ENCODE measurements at places on chromosomes 7 and 10.

- no peak for DNase-seq
Observed at GRCh38 chr10:28678687-28679457, 1.6 kb downstream of the BAMBI start.

GRCh38 chr10:114526504-114527238 lies 122.4 kb upstream of the AFAP1L2 start:
- peak; percentile 94 for DNase-seq

DNA sequence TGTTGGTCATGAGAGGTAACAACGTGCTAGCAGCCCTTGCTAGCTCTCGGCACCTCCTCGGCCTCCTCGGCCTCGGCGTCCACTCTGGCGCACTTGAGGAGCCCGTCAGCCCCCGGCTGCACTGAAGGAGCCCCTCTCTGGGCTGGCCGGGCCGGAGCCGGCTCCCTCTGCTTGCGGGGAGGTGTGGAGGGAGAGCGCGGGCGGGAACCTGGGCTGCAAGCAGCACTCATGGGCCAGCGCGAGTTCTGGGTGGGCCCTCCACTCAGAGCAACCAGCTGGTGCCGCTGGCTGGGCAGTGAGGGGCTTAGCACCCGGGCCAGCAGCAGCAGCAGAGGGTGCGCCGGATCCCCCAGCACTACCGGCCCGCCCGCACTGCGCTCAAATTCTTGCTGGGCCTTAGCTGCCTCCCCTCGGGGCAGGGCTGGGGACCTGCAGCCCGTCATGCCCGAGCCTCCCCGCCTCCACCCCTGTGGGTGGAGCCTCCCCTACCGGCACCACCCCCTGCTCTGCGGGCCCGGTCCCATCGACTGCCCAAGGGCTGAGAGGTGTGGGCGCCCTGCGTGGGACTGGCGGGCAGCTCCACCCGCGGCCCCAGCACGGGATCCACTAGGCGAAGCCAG lies 96.1 kb downstream of the PAXIP1 start:
- DNase-seq: no peak

GRCh38 chr10:88385601-88386203 lies 197.4 kb downstream of the RNLS start:
- DNase-seq: peak; percentile 75

GRCh38 chr10:105674448-105674847 lies 1033.4 kb downstream of the SORCS3 start:
- DNase-seq: no peak

GRCh38 chr10:114077815-114078219 lies 34.2 kb downstream of the ADRB1 start:
- DNase-seq: no peak

- DNase-seq: no peak
Observed at GRCh38 chr10:69965086-69965485, 87.6 kb upstream of the MACROH2A2 start.

DNA sequence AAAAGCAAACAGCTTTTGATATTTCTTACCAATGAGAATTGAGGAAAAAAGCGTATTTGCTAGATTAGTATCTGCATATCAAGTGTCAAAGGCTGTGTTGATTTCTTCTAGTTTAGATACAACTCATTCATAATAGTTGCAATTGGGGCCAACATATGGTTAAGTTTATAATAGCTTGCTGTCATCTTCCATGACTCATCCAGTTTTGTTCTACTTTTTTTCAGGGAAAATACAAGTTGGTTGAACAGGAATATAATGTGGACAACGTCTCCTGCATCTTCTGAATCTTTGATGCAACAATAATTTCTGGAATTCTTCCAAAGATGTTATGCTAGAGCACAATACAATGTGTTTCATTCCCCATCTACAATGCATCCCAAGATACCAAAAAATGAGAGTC lies 182.0 kb downstream of the THSD7A start:
- DNase-seq: no peak

- no peak for DNase-seq
Observed at GRCh38 chr7:37489703-37490102, 41.0 kb upstream of the ELMO1 start.

- no peak for DNase-seq
Observed at GRCh38 chr7:28017372-28017771, 163.2 kb downstream of the JAZF1 start.

GRCh38 chr10:94725871-94726270 lies 36.6 kb upstream of the CYP2C19 start:
- no peak for DNase-seq

GRCh38 chr7:124462249-124462648 lies 303.3 kb downstream of the GPR37 start:
- DNase-seq: no peak

DNA sequence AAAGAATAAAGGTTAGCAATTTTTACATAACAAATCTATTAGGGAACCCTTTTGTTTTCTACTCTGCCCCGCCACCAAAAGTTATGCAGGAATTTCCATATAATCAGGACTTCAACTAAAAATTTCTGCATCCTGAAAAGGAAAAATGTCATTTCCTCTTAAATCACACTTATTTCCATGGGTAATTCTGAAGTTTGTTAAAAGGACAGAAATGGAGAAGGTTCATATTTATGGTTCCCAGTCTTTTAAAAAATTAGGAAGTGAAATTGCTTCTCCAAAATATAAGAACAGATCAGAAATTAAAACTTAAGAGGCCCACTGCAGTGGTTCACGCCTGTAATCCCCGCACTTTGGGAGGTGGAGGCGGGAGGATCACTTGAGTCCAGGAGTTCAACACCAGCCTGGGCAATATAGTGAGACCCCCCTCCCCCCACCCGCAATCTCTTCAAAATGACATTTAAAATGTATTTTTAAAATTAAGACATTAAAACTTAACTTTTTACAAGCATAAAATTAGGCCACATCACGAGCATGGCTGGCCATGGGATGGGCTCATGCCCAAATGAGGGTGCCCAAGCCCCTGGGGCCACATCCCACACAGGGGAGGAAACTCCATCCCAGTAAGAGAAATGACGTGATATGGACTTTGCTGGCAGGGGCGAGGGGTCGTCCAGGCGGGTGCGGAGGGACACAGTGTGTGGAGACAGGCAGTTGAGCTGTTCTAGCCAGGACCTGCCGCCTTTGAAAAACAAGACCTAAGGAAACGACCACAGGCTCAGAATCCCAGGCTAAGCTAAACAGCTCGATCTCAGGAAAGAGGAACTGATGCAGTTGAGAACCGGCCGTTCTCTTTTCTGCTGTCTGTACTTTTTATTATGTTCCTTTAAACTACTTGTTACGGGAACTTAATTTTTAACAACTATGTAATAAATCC lies 51.3 kb upstream of the NFE2L3 start:
- DNase-seq: no peak

DNA sequence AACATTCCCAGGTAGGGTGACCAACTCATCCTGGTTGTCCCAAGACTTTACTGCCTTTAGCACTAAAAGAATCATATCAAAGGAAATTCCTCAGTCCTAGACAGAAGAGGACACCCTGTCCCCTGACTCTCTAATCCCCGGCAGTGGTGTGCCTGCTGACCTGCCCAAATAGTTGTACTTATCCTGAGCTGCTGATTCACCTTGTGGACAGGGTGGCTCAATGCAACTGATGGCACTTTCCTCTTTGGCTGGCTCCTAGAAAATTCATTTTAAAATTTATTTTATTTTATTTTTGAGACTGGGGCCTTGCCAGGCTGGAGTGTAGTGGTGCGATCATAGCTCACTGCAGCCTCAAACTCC lies 111.7 kb downstream of the JCAD start:
- no peak for DNase-seq

- no peak for DNase-seq
Observed at GRCh38 chr7:29610086-29610485, 46.5 kb downstream of the PRR15 start.

DNA sequence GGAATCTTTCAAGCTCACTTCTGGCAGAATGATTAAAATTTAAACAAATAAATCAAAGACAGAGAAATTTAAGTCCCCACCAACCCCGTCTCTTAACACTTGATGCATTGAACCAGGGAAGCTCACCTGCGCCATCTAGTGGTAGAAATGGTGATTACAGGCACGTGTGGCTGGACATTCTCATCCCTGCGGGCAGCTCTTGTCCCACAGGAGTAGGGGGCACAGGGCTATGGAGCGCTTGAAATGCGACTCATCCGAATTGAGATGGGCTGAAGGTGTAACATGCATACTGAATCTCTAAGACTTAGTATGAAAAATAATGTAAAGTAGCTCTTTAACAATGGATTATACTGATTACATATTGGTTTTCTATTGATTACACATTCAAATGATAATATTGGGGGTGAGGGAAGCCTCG lies 24.8 kb upstream of the SLIT1 start:
- peak; percentile 50 for DNase-seq

DNA sequence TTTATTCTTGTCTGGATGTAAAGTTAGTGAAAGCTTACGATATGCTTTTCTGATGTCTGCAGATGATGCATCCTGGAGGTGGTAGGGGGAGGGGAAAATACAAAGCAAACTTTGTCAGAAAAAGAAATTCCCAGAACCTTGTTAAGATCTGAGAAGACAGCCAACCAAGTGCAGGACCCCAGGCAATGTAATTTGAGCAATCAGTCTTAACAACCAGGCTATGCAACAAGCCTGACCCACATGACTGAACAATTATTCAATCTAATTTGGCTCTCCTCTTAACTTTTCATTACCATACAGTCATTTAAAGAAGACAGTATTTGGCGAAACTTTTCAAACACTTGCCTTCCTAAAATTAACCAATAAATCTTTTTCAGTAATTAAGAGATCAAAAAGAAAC lies 74.5 kb downstream of the DNAJC1 start:
- no peak for DNase-seq

GRCh38 chr10:110007161-110007700 lies 553 bp upstream of the ADD3 start:
- DNase-seq: no peak

- DNase-seq: no peak
Observed at GRCh38 chr7:43164757-43165156, 52.3 kb downstream of the HECW1 start.

GRCh38 chr7:94507962-94508361 lies 1.6 kb upstream of the CASD1 start:
- DNase-seq: no peak

DNA sequence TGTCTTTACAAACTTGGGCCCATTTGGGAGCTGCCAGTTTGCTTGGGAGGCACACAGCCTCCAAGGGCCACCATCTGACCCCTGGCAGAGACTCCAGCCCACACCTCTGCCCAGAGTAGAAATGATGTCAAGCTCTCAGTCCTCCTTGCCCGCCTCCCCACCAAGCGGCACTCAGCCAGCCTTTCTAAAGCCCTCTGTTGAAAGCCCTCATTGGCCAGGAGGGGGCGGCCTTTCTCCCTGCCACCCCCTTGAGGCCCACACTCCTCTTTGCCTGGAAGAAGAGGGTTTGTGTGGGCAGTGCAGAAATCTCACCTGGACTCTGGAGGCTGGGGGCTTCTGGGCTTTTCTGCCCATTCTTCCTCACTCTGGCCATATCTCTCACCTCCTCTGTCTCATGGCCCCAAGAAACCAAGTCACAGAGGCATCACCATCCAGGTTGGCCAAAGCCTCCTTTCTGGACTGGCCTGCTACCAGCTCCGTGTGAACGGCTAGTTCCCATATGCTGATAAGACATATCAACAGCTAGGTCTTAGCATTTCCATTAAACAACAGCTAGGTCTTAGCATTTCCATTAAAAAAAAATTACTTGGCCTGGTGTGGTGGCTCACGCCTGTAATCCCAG lies 36.1 kb downstream of the UBTD1 start:
- DNase-seq: no peak

DNA sequence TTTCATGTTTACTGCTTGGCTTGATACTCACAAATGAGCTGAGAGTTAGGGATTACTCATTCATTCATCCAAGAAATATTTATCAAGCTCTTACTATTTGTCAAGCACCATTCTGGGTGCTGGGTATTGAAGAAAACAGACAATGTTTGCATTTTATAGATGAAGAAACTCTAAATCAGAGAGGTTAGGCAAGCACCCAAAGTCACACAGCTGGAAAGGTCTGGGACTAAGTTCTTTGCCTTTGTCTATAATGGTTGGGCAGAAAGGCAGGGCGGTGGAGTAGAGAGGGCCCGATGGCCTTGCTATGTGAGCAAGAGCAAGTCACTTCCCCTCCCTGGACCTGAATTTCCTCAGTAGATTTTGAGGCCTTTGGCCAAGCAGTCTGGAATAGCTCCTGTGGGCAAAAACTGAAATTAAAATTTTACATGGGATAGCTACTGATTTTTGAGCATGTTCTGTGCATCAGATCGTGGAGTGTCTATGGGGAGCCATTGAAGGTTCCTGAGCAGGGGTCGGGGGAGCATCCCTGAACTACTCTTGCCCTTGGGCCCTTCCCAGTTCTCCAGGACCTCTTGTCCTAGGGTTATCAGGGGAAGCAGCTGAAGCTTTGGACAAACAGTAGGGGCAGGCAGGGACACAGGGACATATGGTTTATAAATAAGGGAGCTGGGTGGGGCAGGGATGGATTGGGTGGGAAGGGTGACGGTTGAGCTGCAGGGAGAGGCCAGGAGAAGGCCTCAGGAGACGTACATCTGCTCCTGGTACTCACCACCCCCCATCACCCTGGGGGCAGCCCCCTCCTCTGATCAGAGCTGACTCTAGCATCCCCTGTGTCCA lies 23.3 kb downstream of the AQP1 start:
- DNase-seq: no peak

DNA sequence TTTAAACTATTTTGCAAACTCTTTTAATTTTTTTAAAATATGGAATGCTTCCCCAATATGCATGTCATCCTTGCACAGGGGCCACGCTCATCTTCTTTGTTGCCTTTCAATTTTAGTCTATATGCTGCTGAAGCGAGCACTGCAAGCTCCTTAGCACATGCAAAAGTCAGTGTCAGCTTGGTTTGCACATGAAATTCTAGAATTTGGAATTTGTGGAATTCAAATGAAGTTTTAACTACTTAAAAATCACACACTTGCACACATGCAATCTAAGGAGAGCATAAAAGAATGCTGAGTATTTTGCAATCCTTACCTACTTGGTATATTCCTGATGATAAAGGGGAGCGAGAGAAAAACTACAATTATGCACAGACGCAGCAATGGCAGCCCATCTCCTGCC lies 78.3 kb upstream of the ATP6V0A4 start:
- DNase-seq: no peak

DNA sequence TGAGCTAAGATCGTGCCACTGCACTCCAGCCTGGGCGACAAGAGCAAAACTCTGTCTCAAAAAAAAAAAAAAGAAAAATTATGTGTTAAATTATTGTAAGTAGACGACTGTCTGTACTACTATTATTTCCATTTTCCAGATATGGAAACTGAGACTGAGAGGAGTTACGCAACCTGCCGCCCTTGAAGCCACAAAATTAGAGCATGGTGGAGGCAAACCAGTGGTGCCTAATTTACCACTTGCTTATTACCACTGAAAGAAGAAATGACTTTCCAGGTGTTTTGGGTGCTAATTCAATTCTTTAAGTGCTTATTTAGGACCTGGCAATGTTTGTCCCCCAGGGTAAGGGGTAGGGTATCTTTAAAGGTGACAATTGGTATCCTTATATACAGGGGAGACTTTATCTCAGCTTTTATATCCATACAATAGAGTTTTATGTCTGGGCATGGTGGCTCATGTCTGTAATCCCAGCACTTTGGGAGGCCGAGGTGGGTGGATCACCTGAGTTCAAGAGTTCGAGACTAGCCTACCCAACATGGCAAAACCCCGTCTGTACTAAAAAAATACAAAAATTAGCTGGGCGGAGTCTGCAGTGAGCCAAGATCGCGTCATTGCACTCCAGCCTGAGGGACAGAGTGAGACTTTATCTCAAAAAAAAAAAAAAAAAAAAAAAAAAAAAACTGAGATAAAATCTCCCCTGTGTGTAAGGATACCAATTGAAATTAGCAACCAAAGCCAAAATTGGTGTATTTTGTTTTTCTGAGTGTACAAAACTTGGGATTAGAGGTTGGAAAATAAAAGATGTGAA lies 16.6 kb upstream of the CAMK1D start:
- DNase-seq: no peak

GRCh38 chr10:15531927-15532722 lies 161.0 kb upstream of the FAM171A1 start:
- no peak for DNase-seq
